ENCODE measurements at places on chromosomes 4 and X. TPM values are rescaled to one million over a fixed set of nuclear protein-coding genes. Genes with fewer than 3 reads are reported as not detected.

Gene TMPRSS11B
- not detected for total RNA-seq

Gene GABRQ
- 0.25 TPM for total RNA-seq

Gene C4orf46
- total RNA-seq, result 4.3 TPM

Gene IQSEC2
- total RNA-seq, result 38.2 TPM

Gene LRIT3
- total RNA-seq, result not detected

Gene AKAP14
- total RNA-seq, result not detected

Gene TENM3
- total RNA-seq, result 1.7 TPM

Measured in A549 treated with ZK216348 at 1 μM for 4 hours (cell line).